NCI-H2029 (cell line): ENCODE measurements at places on chromosomes 11 and 22.

GRCh38 chr11:31417357-31417756 is 47.7 kb downstream of the DNAJC24 start:
- DNase-seq = no peak

DNA sequence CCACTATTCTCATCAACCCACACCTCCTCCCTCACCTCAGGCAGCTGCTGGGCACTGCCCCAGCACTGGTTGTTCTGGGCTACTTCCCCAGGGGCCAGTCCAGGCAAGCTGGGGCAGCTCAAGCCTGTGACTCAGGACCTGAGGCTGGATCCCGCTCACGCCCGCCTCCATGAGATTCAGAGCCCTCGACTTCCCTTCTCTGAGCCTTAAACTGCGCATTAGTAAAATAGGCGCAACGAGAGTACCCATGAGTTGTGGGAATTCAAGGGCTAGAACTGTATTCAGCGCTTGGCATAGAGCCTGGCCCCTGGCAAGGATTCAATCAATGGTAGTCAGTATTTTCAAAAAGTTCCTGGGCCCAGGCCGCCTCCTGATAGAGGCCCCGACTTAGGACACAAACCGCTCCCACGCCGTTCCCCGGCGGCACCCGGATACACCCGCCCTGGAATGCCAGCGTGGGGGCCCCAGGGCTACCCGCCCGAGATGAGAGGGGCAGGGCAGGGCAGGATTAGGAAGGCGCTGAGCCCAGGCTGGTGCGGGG is 723 bp upstream of the CD82 start:
- peak; percentile 74 for DNase-seq

- DNase-seq = peak; percentile 73
Measured at GRCh38 chr11:11501546-11502262, 120.1 kb downstream of the GALNT18 start.

DNA sequence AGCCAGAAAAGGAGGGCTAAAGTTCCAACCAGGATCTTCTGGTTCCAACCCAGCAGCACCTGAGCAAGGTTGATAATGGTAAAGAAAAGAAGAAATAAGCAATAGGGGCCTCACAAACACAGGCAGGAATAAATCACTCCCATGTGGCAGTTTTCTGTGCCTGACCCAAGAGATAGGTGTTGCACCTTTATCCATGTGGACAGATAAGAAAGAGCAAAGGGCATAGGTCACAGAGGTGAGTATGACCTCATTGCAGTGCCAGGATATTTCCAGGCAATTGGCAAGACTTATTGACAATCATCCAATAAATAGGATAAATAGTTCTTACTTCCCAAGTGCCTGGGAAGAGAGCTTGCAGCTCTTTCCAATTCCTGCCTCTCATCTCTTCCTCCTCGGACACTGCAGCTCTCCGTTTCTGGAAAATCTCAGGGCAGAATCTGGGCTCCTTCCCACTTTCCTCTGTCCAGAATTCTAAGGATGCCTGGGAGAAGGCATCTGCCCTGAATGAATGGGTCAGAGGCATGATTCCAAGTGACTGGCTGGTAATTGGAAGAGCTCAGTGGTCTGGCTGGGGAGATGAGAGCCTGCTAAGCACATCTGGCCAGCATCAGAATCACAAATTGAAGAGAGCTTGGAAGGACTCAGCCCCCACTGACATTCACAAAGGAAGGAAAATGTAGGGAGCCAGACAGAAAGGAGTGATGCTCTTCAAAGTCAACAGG is 14.5 kb upstream of the LRRC55 start:
- no peak for DNase-seq

DNA sequence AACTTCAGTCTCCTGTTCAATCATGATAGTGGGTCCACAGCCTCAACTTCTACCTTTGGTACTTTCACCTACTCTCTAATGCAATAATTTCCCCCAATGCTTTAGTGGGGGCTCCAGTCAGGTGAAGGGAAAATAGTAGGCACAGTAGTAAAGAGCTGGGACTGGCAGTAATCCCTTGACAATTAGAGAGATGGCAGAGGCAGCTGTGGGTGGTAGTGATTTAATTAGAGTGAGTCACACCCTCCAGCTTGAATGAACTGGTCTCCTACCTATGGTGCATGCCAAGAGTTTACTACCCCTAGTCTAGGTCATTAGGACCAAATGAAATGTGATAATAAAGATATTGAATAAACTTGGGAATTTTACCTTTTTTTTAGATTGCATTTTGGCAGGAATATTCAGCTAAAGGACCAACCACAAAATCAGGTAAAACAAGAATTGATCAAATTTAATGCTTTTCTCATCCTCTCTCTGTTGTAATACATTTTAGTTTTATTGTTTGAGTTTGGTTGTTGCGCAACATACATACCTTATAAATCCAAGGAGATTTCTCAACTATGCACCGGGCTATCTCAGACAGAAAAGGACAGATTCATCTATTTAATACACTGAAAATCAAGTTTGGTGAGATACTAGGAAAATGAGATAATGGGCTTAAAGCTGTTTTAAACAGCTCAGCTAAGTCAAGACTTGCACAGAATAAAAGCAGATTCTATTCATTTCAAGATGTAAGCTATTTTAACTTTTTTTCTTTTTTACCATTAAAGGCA is 9.0 kb downstream of the PRRG4 start:
- DNase-seq = no peak

- no peak for DNase-seq
Measured at GRCh38 chr11:65798882-65799281, 12.0 kb downstream of the OVOL1 start.

DNA sequence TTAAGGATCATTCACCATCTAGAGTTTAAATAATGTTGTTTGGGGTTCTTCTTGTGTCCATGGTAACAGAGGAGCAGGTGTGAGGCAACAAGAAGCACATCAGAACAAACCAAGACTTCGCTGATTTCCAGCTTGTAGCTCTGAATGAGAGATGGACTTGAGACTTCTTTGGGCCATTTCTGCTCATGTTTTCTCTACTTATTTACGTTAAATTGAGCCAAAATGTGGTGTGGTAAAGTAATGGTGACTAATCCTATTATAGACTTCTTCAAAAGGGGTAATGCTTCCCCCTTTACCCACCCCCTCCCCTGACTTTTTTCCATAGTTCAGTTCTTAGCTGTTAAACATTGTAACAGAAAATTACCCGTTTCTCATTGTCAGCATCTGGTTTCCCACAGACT is 65.2 kb downstream of the CSTPP1 start:
- no peak for DNase-seq

DNA sequence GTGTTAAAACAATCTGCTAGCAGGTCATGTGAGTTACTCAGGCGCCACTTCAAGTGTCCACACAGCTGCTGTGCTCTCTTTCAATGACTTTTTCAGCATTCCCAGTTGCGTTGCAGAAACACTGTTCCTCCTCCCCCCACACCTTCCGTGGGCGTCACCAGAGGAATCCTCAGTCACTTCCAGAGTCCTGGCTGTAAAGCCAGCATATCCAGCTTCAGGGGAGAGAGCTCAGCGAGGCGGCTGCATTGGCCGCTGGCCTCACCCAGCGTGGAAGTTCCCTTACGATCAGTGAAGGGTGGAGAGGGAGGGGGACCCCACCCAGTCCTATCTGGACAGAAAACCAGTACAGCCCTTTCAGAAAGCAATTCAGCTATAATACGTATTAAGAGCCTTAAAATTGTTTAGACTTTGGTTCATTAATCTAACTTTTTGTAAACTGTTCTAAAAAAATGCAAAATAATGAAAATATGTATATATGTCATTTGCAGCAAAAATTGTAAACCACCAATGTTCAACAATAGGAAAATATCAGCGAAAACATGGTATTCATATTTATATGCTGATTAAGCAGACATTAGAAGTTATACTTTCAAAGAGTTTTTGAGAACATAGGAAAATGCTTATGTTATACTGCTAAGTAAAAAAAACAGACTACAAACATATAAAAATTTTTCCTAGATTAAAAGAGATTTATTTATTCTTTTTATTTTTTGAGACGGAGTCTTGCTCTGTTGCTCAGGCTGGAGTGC is 2.8 kb upstream of the ANO9 start:
- peak; percentile 81 for DNase-seq

DNA sequence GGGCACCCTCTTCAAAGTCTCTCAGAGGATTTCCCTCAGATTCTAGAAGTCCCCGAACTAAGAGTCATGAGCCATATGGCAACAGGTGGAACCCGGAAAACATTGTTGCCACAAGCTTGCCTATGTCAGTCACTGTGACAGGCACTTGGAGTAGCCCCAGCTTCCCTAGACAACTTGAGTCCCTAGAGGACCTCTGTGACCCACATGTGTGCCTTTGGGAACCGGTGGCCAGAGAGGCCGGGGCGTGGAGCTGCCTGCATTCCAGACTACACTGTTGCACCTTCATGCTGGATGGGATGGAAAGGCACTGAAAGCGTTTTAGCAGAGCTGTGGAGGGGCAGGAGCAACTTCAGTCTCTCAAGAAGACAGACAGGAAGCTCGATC is 12.1 kb downstream of the SLC37A2 start:
- DNase-seq = no peak

GRCh38 chr11:63770763-63771162 is 2.2 kb upstream of the ZFTA start:
- no peak for DNase-seq

GRCh38 chr11:100827934-100828661 is 141.0 kb downstream of the ARHGAP42 start:
- DNase-seq = no peak

GRCh38 chr11:74543991-74544390 is 48.4 kb upstream of the POLD3 start:
- peak; percentile 93 for DNase-seq

GRCh38 chr11:2762031-2762380 is 62.2 kb upstream of the KCNQ1OT1 start:
- DNase-seq = no peak

DNA sequence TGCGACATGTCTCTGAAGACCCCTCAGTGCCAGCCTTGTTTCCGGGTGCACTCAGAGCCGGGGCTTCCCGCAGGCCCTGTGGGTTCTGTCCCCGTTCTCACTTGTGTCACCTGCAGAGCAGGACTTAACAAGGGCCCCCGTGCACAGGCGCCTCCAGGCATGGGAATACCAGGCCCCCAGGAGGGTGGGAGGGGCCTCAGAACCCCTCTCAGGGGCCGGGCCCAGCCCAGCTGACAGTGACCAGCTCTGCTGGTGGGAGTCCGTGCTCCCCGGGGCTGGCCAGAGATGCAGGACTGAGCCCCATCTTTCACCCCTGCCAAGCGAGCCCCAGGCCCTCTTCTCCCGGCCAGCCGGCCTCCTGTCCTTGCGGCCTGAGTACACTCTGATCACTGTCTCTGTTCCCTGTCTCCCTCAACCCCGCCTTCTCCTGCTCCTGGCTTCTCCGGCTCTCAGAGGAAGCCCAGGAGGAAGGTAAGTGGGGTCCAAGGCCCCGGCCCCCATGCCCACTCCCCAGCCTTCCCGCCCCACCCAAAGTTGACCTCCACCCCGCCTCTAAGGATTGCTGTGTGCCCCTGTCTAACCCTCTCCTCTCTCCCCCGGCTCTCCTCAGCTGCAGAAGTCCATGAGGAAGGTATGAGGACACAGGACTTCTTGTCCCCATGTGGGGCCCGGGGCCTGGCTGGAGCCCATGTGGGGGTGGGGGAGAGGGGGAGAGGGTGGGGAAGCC is 5.3 kb downstream of the TNNT3 start:
- no peak for DNase-seq

- DNase-seq = no peak
Measured at GRCh38 chr11:123284454-123284853, 89.4 kb upstream of the CLMP start.

GRCh38 chr11:69823641-69824265 is 4.5 kb upstream of the FGF3 start:
- no peak for DNase-seq

DNA sequence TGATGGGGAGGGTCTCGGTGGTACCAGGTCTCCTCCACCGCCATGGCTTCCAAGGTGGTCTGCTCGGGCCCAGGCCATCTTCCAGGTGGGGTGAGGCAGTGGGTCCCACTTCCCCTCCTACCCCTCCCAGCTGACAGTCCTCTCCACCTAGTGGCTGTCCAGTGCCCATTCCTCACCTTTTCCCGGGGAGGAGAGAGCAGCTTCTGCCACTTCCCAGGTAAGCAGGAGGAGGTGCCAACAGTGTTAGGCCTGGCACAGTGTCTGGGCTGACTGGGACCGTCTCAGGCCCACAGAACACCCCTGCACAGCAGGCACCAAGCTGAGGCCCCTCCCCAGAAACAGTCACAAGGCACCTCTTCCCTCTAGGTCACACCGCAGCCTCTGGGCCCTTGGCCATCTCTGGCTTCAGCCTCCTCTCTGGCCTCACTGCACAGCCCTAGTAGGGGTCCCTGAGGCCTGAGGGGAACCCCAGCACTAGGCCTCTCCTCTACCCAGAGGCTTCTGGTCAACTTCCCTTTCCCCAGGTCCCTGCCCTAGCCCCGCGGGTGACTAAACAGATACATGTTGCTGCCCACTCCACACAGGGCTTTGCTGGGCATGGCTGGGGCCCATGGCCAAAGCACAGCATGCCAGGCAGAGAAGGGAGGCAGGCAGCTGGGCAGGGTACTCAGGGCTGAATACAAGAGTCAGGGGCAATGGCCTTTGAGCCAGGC is 2.3 kb upstream of the ANKRD13D start:
- no peak for DNase-seq

DNA sequence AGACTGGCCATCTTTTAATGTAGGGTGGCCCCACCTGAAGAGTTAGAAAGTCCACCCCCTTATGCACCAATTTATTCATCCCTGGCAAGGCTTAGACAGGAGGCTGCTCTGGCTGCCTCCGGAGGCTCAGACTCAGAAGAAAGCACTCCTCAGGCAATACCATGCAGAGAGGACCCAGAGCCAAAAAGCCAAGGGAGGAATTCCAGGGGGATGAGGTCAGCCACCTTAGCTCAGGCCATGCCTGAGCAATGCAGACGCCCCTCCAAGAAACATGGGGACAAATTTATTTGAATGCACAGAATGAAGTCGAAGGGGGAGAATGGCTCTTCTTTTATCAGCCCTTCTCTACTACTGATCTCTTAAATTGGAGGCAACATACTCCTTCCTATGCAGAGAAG is 39.7 kb upstream of the GLYAT start:
- no peak for DNase-seq

GRCh38 chr11:30405385-30405784 is 82.5 kb downstream of the ARL14EP start:
- no peak for DNase-seq

- no peak for DNase-seq
Measured at GRCh38 chr11:71447791-71448256, 369 bp downstream of the DHCR7 start.

- DNase-seq = peak; percentile 53
Measured at GRCh38 chr11:112174789-112175598, at the start of gene BCO2. TSS of gene BCO2 (plus strand) at chr11:112175512. CDS start at chr11:112175602, 90 bp downstream.

DNA sequence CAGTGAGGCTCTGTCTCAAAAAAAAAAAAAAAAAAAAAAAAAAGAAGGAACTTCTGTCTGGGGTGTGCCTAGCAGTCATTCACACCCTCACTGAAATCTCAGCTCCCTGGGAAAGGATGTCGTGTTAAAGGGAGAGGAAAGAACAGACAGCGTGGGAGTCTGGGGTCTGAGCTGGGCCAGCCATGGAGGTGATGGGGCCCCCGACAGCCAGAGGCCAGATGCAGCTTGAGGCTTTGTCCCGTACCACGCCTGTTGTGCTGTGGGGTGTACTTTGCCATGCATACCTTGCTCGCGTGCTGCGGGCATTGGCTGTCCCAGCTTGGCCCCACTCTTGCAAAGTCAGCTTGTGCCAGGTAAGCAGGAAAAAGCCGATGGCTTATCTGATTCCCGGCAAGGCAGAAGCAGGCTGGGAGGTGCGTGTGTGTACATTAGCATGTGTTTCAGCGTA is 4.6 kb downstream of the SYT12 start:
- DNase-seq = no peak
